ENCODE measurements at places on chromosomes 4 and X.

DNA sequence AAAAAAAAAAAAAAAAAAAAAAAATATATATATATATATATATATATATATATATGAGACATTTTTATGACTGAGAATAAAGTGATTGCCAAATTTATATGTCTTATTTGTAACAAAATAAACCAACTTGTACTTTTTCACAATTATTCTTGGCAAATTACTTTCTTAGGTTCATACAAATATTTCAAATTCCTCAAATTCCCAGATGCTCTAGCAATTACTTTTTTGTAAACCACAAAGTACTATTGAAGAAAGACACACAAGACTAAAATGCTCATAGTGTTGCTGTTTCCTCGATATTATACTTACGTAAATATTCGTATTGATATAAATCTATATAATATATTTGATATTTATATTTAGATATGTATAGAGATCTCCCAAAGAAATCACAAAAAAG is 390.0 kb downstream of the FAT4 start:
- peak; percentile 19 for DNase-seq

DNA sequence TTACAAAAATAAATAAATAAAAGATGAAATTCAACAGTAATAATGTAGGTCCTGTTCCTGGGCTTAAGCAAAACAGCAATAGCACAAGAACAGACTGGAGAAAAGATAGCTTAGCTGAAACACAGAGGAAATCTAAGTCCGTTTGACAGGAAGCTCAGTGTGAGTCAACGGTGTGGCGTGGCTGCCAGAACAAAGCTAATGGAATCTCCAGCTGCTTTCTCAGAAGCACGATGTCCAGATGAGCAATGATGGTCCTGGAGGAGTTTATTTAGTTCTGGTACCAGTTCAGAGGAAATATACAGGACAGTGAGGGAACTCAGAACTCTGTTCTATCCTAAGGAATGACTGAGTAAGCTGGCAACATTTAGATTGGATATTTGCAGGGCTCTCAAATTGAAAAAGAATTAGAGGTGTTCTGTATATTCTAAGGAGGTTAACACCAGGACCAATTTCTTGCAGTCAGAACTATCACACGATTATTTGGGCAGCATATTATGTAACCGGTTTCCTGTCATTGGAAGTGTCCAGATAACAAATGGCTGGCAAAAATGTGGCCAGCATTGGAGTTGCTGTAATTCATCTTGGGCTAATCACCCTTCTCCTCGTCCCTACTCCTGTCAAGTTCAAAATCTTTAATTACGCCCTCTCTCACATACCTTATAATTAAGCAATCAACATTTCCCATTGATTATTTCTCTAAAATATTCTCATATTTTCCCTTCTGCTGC is 12.7 kb downstream of the GAB3 start:
- no peak for DNase-seq

DNA sequence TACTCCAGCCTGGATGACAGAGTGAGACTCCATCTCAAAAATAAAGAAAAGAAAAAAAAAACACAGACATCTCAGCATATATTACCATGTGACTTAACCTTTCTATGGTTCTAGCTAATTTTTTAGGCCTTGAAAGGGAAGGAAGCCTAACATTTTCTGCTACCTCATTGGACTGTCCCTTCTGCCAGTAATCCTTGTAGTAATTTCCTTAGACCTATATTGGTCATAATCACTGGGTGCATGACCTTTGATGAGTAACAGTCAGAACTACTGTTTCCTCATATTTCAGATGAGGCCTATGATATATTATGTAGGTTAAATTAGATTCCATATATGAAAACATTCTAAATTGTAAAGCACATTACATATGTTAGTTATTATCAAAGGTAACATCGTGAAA is 9.6 kb downstream of the XIAP start:
- no peak for DNase-seq

- no peak for DNase-seq
Measured at GRCh38 chr4:79603681-79604080, 195.7 kb upstream of the GK2 start.

DNA sequence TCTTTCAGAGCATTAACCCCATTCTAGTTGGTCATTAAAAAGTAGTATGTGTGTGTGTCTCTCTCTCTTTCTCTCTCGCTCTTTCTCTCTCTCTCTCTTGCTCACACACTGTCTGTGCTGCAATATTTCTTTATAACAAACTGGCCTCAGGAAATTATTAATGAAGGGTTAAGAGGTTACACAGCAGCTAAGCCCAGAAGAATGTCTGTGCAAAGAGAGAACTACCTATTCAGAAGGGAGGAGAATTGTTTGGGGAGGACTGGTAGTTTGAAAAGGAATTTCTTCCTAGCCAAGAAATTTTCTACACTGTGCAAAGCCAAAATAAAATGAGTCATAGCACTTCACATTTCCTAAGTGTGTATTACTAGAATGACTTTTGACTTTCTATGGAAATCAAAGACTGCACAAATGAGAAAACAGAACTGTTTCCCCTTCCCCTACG is 22.2 kb downstream of the PDGFC start:
- DNase-seq: no peak

DNA sequence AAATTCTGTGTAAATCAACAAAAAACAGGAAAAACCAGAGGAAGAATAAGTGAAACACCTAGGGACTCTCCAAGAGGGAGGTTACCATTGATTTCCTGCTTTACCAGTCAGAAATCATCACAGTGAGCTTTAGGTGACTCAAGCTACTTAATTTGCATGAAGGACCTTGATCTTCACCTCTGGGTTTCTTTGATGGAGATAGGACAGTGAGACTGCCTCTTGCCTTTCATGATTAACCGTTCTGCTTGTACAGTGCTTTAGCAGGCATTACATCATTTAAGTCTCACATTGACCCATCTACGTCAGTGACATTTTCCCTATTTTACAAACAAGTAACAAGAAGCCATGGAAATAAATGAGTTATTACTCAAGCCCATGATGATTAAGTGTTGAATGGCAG is 3.4 kb upstream of the GK start:
- no peak for DNase-seq

DNA sequence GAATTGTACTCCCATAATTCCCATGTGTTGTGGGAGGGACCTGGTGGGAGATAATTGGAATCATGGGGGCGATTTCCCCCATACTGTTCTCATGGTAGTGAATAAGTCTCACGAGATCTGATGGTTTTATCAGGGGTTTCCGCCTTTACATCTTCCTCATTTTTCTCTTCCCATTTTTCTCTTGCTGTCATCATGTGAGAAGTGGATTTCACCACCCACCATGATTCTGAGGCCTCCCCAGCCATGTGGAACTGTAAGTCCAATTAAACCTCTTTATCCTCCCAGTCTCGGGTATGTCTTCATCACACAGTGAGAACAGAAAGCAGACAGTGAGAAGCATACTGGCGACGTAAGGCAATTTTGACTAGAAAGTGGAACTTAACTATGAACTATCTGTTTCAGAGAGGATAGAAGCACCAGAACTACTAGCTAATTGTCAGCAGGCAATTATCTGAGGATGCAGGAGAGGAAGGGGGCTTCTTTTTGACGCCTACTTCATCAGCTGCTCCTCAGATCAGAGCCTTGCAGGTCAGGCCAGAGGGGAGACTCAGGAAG is 8.5 kb upstream of the GPR50 start:
- no peak for DNase-seq

GRCh38 chr4:2914256-2915126 is 48.7 kb downstream of the NOP14 start:
- no peak for DNase-seq

GRCh38 chrX:106481341-106481740 is 130.4 kb upstream of the RADX start:
- no peak for DNase-seq

DNA sequence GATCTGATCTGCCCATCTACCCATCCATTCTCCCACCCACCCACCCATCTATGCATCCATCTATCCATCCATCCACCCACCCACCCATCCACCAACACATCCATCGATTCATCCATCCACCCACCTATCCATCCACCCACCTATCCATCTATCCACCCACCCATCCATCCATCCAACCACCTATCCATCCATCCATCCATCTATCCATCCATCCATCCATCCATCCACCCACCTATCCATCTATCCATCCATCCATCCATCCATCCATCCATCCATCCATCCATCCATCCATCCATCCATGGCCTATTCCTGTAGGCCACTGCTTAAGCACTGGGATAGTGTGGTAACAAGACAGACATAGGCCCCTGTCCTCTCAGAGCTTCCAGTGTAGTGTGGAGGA is 69.8 kb downstream of the SORCS2 start:
- no peak for DNase-seq

DNA sequence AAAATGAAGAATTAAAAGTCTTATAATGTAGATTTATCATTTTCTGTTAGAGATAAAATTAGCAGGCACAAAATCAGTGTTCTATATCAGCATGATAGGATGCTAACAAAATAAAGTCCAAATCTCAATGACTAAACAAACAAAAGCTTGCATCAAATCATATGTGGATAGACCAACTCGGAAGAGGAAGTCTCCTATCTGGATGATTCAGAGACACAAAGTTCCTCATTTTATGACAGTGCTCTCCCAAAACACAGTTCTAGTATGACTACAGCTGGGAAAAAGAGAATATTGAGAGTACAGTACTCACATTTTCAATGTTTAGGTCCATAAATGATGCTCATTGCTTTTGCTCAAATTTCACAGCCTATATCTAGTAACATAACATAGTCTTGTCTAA is 376.1 kb upstream of the CTSO start:
- no peak for DNase-seq

DNA sequence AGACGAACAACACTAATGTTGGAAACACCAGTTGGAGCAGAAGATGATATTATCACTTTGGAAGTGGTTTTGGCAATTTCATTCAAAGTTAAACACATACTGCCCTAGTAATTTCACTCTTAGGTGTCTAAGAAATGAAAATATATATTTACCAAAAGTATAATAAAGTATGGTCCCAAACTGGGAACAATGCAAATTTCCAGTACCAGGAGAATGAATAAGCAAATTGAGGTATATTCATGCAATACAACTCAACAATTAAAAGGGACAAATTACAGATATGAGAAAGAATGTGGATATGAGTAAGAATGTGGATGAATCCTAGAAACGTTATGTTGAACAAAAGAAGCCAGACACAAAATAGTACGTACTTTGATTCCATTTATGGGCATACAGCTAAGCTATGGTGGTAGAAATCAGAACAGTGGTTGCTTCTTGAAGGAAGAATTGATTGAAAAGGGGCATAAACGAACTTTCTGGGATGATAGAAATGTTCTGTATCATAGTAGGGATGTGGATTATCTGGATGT is 10.0 kb downstream of the ELMOD2 start:
- DNase-seq: no peak

All from HS-27A (cell line).